ENCODE measurements at places on chromosomes 3 and 15. TPM values are rescaled to one million over a fixed set of nuclear protein-coding genes. Genes with fewer than 3 reads are reported as not detected.

Gene ITGB5
- total RNA-seq: 67.2 TPM

Gene SMAD6
- 19.9 TPM for total RNA-seq

Gene TM6SF1
- not detected for total RNA-seq

Gene PAK6
- total RNA-seq: 30.4 TPM

Gene ROBO1
- 35.5 TPM for total RNA-seq

DNA sequence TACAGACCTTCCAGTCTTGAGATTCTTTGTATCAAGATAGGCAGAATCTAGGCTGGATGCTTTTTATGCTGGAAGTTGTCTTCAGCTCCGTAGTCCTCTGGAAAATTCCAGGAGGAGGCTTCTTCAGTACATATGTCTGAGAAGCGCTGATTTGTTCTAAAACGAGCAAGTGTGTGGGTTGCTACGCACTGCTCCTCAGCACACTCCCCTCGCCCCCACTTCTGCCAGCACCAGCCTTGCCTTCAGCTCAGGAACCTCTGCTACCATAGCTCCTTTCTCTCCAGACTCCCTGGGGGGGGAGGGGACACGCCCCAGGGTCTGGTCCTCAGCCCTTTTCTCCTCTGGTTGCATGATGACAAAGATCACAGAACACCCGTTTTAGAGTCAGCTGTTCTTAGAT lies 75.5 kb upstream of the TRA2B start:
- DNase-seq: no peak

DNA sequence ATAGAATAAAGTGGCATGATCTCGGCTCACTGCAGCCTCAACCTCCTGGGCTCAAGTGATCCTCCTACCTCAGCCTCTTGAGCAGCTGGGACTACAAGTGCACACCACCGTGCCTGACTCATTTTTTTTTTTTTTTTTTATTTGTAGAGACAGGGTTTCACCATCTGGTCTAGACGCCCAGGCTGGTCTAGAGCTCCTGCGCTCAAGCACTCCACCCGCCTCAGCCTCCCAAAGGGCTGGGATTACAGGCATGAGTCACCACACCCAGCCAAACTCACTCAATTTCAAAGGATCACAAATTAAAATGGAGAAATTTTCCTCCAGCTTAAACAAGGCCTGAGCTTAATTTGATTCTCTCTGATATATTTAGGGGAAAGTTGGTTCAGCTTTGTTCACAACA lies 27.3 kb upstream of the NMB start:
- DNase-seq: peak; percentile 47

DNA sequence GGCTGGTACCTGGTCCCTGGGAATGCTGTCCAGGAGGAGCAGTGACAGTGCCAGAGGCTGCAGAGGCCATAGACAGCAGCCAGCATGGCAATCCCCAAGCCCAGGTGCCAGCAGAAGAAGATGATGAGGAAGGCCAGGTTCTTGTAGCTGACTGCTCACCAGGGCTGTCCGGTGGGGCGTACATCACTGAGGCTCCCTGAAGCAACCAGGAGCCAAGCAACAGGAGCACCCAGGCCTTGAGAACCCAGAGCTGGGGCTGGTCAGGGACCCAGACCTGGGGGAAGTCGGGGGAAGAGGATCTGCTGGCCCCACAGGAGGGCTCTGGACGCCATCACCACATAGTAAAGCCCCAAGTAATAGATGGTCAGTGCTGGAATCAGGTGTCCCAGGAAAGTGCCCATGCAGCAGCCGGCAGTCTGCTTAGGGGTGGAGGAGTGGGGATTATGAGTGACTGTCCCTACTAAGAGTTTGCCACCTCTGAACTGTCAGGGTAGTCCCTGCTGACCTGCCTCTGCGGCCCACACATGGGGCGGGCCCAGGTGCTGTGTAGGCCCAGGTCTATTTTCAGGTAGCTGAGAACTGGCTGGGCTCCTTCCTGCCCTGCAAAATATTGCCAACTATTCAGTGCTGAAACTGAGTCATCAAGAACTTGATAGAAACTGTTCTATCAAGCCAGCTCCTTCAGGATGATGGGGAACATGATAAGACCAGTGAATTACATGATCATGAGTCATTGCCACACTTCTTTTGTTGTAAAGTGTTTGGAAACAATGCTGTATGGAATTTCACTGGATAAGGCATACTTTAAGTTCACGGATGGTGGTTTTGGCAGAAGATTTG lies 68.7 kb downstream of the CHRD start:
- peak; percentile 91 for DNase-seq

- DNase-seq: no peak
These were observed 222.3 kb downstream of the NR1D2 start for GRCh38 chr3:24167429-24167828.

GRCh38 chr15:59317211-59317610 lies 55.5 kb downstream of the MYO1E start:
- DNase-seq: no peak

GRCh38 chr15:26069231-26069641 lies 206.1 kb upstream of the ATP10A start:
- no peak for DNase-seq
